ENCODE measurements at places on chromosomes 6 and 20.

DNA sequence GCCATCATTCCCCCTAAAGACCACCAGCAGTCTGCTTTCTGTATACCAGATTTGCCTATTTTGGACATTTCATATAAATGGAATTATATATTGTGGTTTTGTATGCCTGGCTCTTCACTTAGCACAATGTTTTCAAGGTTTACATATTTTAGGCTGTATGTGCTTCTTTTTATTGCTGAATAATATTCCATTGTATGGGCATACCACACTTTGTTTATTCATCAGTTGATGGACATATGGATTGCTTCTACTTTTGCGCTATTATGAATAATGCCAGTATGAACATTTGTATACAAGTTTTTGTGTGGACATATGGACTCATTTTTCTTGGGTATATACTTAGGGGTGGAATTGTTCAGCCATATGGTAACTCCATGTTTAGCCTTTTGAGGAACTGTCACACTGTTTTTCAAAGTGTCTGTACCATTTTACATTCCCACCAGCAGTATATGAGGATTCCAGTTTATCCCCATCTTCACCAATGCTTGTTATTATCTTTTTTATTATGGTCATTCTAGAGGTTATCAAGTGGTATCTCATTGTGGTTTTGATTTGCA is 12.7 kb downstream of the L3MBTL1 start:
- DNase-seq: no peak

DNA sequence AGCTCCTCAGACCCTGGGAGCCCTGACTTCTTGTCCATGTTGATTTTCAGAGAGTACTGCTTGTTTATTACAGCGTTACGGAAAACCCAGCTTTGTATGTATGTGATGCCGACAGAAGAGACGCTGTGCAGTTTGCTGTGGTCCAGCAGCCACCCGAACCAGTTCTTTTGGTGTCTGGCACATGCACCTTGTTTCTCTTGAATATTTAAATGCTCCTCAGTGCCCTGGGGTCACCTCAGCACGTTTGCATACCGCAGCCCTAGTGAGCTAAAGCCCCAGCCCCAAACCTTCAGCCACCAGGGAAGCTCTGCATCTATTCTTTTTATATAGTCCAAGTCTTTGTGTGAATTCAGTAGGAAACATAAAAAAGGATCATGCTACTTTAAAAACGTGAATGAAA is 39.9 kb downstream of the AFDN start:
- DNase-seq: no peak

GRCh38 chr6:117072134-117072533 is 193.2 kb upstream of the VGLL2 start:
- DNase-seq: no peak

DNA sequence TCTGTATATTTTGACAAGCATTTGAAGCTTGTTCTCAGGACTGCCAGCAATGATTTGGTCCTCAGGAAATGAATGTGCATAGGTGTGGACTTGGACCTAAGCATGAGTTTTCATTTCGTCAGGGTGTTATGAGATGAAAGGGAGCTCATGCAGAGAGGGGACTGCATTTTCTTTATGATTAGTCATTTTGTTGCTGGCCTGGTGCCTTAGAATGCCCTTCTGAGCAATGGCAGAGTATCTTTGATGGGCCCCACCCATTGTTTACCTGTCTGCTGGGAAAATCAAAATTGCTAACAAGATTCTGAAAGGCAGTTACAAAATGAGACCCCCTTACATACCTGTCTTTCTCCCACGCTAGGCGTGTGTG is 51.5 kb upstream of the MTHFD1L start:
- no peak for DNase-seq

DNA sequence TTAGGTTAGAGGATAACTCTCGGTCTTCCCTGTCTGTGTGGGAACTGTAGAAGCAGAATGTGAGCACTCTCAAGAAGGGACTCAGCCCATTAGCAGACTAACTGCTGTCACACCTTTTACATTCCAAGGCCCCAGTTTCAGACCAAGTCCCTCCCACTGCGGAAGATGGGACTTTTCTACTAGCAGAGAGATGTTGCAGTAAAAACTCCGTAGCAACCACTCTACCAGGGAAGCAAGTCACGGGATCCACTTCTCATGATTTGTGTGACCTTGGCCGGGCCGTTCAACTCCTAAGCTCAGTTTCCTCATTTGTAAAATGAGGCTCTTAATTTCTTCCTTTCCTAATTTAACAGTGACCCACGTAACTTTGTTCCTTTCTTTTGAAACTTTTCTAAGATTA is 77.1 kb upstream of the SLC4A11 start:
- no peak for DNase-seq

DNA sequence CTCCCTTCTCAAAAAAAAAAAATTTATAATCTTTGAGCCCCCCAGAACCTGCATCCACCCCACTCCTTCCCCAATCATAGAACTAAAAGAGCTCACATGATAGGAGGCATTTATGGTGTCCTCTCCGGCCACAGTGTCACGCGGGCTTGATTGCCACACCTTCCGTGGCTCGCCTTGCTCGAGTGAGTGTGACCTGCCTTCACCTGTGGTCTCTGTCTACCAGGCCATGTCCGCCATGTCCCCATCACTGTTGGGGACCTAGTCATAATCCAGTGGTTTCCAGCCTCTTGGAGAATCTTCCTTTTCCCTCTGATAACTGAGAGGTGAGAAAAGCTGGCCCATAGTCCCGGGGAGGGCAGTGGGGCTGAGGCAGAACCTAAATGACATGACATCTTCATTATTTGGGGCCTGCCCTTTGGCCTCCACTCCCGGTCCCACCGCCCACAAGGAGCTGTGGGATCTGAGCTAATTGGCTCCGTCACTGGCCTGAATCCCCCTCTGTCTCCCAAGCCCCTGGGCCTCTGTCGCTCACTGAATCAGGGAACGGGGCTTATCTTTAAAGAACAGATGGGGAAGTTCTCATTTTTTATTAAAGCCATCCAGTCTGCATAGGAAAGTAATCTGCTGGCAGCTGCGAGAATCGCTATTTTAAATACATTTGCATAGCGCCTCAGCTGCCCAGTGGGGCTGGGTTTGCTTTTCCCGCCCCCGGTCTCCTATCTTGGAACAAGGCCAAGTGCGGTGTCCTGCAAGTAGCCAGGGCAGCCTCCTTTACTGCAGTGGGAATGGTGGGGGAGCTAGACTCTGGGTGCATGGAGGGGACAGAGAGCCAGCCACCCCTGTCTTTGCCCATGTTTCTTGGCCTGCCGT is 197.6 kb upstream of the PMEPA1 start:
- DNase-seq: no peak

GRCh38 chr6:16850681-16851026 is 89.4 kb upstream of the ATXN1 start:
- DNase-seq: no peak

DNA sequence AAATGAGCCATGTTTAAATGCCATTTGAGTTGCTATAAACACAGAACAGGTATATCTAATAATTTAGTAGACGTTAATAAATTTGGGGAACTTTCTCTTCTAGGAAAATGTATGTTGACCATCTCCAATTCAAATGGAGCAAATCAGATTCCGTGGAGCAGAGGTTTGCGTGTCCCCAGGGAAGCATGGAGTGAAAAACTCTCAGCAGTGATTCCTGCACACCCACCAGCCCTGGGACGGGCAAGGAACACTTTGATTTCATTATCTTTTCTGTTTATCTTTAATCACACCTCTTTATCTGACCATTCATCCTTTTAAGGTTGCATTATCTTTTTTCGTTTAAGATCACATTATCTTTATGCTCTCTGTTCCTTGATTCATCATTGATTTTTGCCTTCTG is 95.0 kb downstream of the RNASET2 start:
- no peak for DNase-seq

- no peak for DNase-seq
Measured at GRCh38 chr6:127510876-127511275, 8.3 kb downstream of the MTCL3 start.

- no peak for DNase-seq
Measured at GRCh38 chr6:90095788-90096187, 200.9 kb downstream of the BACH2 start.

GRCh38 chr20:35329435-35330139 is 37.4 kb upstream of the FAM83C start:
- peak; percentile 14 for DNase-seq

Data from CD4-positive, alpha-beta T cell treated with Interleukin-21 for 1 hour (primary cell).